ENCODE measurements at places on chromosomes 5 and 9. TPM values are rescaled to one million over a fixed set of nuclear protein-coding genes. Genes with fewer than 3 reads are reported as not detected.
A peak's percentile ranks its signal among the peaks of the same experiment; 100 is the strongest.

GRCh38 chr5:179373101-179373934, 28.1 kb upstream of the ADAMTS2 start:
- peak; percentile 80 for DNase-seq

GRCh38 chr5:8752595-8752994, 793.3 kb downstream of the SEMA5A start:
- no peak for DNase-seq

DNA sequence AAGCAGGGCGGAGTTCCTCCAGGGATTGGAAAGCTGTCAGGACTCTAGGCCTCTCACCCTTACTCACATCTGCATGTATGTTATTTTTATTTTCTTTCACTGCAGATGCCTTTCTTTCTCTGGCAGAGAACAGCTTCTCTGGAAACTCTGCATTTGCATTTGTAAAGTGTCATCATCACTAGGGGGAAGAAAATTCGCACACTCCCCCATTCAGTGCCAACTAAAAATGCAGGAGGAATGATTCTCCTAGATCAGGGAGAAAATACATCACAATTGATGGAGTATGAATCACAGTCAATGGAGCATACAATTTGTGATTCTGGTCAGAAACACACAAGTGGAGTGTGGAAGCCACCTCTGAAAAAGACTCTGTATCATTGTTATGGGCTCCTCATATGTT, 351.4 kb upstream of the FTMT start:
- no peak for DNase-seq

Gene GNAQ
- 39.4 TPM for total RNA-seq

Gene HTR1A
- 0.24 TPM for total RNA-seq

Data from testis (tissue), 5 donors.